C1 segment of cervical spinal cord (tissue), 14 donors: ENCODE measurements at places on chromosomes 2 and 18.
A peak's percentile ranks its signal among the peaks of the same experiment; 100 is the strongest.

- DNase-seq, result no peak
Measured at GRCh38 chr2:236973343-236973980, 112.2 kb upstream of the COPS8 start.

GRCh38 chr2:17790536-17790935, 25.7 kb upstream of the MSGN1 start:
- DNase-seq, result no peak

GRCh38 chr18:58492891-58493469, 135.9 kb downstream of the ALPK2 start:
- DNase-seq, result no peak

GRCh38 chr18:74496508-74497323, 553 bp downstream of the CNDP2 start:
- DNase-seq, result peak; percentile 67

- no peak for DNase-seq
Measured at GRCh38 chr2:101435001-101435862, 39.7 kb downstream of the RFX8 start.

- no peak for DNase-seq
Measured at GRCh38 chr2:42105330-42106256, 57.8 kb downstream of the PKDCC start.

GRCh38 chr2:96715658-96716057, 24.2 kb downstream of the LMAN2L start:
- no peak for DNase-seq

GRCh38 chr18:46448347-46448746, 208.7 kb downstream of the LOXHD1 start:
- DNase-seq, result no peak

DNA sequence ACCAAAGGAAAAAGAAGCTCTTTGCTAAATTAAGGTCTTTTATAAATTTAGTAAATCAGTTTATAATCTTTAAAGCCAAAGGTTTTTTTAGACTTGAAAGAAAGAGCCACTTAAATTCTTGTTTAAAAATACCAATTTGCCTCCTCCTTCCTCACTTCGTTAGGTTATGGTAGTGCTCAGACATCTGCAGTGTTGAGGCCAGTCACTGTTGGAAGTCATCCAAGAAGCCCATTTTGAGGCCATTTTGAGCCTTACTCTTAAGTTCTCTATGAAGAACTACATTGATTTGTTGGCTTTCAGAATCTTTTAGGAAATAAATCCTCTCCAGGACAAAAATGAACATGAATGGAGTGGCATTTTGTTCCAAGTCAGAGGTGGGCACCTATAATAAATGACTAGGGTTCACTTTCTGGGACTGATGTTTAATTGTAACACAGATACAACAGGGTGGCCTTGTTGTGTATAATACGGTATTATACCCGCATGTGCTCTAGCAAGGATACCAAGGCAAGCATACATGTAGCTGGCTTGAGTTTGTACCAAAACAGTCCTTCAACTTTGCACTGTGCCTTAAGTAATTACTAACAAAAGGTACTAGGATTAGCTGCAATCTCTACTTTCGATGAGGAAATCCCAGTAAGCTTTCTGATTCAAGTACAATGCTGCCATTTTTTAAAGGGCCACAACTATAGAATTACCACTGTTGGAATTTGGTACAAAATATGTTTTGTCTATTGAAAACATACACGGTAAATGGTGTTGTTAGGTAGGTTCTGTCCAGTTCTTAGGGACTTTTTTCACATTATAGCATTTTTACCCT, 22.8 kb downstream of the SLC66A3 start:
- DNase-seq, result no peak
